ENCODE measurements at places on chromosomes 2 and 18. TPM values are rescaled to one million over a fixed set of nuclear protein-coding genes. Genes with fewer than 3 reads are reported as not detected.

Gene GNLY
- not detected for total RNA-seq

Gene LBX2
- total RNA-seq: 4.0 TPM

Gene CIAO1
- 79.3 TPM for total RNA-seq

Gene RETREG2
- 87.8 TPM for total RNA-seq

Gene C2orf66
- total RNA-seq: 0.09 TPM

All from A549 treated with CpdA at 1 μM for 4 hours (cell line).